ENCODE measurements at places on chromosomes 1 and 21.
A peak's percentile ranks its signal among the peaks of the same experiment; 100 is the strongest.

GRCh38 chr1:61011561-61012263 is 70.6 kb upstream of the NFIA start:
- no peak for DNase-seq

- no peak for DNase-seq
Measured at GRCh38 chr1:229006121-229006870, 264.6 kb upstream of the RAB4A start.

GRCh38 chr1:32742956-32743355 is 40.4 kb upstream of the SYNC start:
- no peak for DNase-seq

GRCh38 chr1:178532392-178532791 is 19.5 kb downstream of the TEX35 start:
- DNase-seq = peak; percentile 30

DNA sequence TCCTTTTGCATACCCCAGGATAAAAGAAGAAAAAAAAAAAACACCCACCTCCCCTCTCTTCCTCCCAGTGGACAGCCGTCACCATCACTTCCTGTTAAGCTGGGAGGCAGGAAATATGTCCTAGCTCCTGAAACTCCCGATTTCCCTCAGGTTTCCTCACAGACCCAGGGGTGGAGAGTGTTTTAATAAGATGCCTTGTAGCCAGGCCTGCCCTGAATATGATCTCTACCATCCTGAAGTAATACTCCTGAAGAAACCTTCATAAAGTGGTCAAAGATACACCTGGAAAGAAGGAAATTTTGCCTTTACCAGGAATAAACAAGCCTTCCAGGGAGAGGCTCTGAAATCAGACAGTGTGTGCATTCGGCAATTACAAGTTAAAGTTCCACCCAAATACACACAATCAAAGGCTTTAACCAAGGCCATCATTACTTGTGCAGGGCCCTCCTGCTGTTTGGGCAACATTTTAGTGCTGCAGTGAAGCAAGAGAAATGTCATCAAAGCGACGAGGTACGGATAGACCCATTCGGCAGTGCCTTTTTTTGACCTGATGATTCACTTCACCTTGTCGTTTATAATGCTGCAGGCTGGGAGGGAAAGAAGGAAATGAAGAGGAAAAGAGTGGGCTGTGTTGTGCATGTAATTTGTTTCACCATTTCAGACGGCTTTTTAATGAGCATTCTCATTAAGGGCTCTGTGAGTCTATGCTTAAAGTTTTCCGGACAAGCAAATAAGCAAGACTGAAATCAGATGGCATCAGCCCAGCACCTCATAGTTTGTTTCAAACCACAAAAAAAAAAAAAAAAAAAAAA is 41.0 kb upstream of the RASAL2 start:
- DNase-seq = no peak

GRCh38 chr1:112957133-112957812 is 1.3 kb upstream of the SLC16A1 start:
- no peak for DNase-seq

GRCh38 chr1:61192663-61193330 is 110.4 kb downstream of the NFIA start:
- no peak for DNase-seq

GRCh38 chr1:183235503-183235902 is 49.4 kb downstream of the LAMC2 start:
- DNase-seq = no peak

GRCh38 chr1:19734472-19734999 is 65.2 kb downstream of the TMCO4 start:
- DNase-seq = no peak

- no peak for DNase-seq
Measured at GRCh38 chr1:233695901-233696300, 82.0 kb downstream of the KCNK1 start.

DNA sequence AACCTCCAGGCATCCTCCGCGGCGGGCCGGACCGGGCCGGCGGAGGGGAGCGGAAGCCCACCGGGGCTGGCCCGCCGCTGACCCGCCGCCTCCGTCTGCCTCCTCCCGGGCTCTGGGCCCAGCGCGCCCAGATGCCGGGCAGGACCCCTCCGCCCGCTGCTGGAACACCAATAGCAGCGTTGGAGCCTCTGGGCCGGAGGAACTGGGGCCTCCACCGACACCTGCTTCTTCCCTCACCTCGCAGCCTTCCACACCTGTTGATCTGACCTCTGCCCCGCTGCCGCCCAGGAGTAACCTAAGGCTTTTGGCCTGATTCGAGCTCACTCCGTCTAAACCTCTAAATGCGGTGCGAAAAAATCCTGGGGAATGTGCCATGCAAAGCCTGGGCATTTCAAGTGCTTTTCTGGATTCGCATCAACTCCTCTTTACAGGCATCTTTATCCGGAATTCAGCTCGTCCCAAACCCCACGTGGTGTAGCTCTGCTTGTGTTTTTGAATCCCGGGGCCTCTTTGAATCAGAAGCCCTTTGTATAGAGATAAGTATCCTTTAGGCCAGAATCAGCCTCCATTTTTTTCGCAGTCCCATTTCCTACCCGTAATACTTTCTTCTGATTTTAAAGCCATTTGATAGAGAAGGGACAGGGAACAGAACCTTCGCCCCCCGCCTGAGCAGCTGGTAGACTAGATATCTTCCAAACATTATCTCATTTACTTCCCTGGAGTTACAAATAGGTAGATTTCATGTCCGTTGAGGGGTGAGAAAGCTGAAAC is 680 bp upstream of the CNN3 start:
- no peak for DNase-seq
